HT1080 (cell line): ENCODE measurements at places on chromosomes 1 and 21.

DNA sequence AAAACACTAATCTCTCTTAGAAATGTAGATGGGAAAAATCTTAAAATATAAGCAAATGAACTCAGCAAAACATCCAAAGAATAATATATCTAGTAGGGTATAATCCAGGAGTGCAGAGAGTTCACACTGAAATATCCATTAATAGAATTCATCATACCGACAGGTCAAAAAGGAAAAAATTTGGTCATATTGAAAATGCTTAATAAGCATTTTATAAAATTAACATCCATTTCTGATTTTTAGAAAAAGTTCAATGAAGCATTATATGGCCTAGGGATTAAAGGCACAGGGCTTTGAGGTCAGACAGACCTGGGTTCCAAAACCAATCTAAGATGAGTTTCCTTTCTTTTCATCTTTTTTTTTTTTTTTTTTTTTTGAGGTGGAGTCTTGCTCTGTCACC, 16.4 kb downstream of the EPHA10 start:
- DNase-seq, result no peak

GRCh38 chr1:67148516-67149178, 13.9 kb upstream of the C1orf141 start:
- no peak for DNase-seq

DNA sequence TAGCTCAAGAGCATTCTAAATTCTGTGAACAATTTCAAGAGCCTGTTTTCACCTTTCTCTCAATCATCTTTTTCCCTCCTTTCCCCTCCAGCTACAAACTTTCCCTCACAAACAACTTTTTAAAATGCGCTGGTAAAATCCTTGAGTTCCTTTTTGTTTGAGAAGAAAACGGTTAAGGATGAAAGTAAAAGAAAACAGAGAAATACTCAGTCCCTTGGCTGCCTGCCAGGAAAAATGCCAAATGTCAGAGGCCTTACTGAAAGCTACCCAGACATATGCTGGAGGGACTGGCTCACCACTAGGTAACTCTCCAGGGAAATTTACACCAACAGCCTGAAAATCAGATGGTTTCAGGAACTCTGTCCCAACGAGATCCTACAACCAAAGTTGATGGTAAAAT, 11.0 kb upstream of the SERBP1 start:
- no peak for DNase-seq

- DNase-seq, result no peak
Measured at GRCh38 chr1:168806952-168807351, 77.9 kb upstream of the DPT start.

GRCh38 chr1:6454856-6455751, 10.9 kb downstream of the TNFRSF25 start:
- DNase-seq, result no peak

DNA sequence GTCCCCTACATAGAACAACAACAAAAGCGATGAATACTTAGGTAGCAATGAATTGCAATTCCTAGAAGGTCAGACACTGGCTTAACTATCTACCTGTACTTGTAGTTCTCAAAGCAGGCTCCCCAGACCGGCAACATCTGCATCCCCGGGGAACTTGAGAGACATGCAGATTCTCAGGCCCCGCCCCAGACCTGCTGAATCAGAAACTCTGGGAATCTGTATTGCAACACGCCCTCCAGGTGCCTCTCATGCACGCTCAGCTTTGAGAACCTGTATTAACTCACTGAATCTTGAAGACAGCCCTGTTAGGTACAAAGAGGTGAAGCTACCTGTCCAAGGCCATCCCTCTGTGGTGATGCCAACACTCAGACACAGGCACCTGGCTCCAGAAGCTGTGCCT, 128.1 kb downstream of the KAZN start:
- DNase-seq, result no peak

GRCh38 chr21:43802713-43803313, 13.4 kb downstream of the RRP1 start:
- no peak for DNase-seq

DNA sequence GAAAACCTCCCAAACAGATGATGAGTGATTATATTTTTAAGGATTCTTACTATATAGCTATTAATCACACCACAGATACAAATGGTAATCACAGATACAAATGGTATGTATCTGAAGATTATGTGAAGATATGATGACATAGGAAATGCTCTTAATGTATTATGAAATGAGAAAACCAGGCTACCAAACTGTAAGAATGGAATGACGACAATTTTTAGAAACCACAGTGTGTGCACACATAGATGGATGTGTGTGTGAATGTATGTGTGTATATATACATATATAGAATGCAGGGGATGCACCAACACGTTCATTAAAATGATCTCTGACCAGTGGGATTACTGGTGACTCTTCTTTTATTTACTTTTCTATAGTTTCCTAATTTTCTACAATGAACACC, 21.5 kb upstream of the ENAH start:
- DNase-seq, result no peak

GRCh38 chr1:168585937-168586336, 9.5 kb downstream of the XCL1 start:
- DNase-seq, result no peak

DNA sequence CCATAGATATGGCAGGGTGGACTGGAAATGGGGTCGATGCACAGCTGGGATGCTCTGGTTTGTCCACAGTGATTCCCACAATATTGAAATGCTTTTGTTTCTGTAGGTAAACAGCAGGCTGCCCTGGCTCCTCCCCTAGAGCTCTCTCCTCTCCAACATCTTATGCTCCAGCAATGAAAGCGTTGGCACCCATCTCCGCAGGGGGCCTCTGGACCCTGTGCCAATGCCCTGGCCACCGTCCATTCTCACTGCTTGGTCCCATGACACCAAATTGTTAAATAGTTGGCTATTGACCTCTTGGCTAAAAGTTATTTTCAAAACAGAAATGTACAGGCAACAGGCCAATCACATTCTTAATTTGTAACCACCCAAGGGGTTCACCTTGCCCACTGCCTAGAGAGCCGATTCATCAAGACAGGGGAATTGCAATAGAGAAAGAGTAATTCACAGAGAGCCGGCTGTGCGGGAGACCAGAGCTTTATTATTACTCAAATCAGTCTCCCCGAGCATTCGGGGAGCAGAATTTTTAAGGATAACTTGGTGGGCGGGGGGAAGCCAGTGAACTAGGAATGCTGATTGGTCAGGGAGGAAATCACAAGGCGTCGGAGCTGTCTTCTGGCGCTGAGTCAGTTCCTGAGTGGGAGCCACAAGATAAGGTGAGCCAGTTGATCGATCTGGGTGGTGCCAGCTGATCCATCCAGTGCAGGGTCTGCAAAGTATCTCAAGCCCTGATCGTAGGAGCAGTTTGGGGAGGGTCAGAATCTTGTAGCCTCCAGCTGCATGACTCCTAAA, 76.9 kb upstream of the B3GALT5 start:
- no peak for DNase-seq

- no peak for DNase-seq
Measured at GRCh38 chr1:216607067-216607697, 116.0 kb downstream of the ESRRG start.

DNA sequence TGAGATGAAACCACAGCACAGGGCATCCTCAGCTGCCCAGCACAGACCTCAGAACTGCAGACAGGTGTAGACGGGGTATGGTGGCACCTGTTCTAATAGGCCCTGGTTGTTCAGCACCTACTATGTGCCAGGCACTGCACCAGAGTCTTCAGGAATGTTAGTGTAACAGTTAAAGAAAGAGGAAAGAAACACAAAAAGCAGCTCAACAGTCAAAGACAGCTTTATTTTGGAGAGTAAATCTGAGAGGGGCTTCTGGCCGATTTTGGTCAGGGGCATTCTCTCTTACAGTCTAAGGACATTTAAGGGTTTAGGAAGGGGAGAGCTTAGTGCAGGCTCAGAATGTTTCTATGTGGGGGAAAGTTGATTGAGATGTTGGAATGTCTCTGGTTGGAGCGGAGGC, 45.2 kb upstream of the ACTL8 start:
- DNase-seq, result no peak

GRCh38 chr1:29282924-29283803, 46.8 kb downstream of the PTPRU start:
- DNase-seq, result peak; percentile 71

GRCh38 chr1:46474570-46474969, 15.1 kb upstream of the DMBX1 start:
- no peak for DNase-seq
